Activated T-helper 17 cell treated with anti-CD3 and anti-CD28 coated beads, Interleukin-2, amount 50 U/mL, for 72 hours (primary cell): ENCODE measurements at places on chromosomes 5 and 9. TPM values are rescaled to one million over a fixed set of nuclear protein-coding genes. Genes with fewer than 3 reads are reported as not detected.

- peak; percentile 12 for ATAC-seq
- H3K4me1 ChIP-seq = peaks cover 6% of the 10 kb centered on the region
- H3K4me3 ChIP-seq = no peak overlapping the region
- H3K36me3 ChIP-seq = no peaks in the 10 kb centered on the region
- H3K27me3 ChIP-seq = peaks cover 35% of the 10 kb centered on the region
Observed at GRCh38 chr5:138610918-138611677, 35.9 kb upstream of the HSPA9 start.

DNA sequence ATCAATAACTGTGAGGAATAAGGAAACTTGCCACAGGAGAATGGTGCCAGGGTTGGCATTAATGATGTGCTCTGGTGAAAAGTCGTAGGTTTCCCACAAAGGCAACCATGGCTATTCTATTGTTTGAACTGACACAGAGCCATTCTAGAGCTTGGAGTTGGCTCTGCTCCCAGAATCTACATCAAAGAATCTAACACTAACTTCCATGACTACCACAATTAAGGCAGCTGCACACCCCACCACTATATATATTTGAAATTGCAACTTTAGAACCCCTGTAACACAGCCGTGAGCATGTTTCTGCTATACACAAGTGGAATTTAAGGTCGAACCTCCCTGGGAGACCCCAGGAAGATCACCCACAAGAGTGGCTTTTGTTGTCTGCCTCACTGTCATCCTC lies 89.7 kb upstream of the CCDC152 start:
- no peaks in the 10 kb centered on the region for H3K27me3 ChIP-seq
- H3K36me3 ChIP-seq = no peaks in the 10 kb centered on the region
- no peak for ATAC-seq
- no peaks in the 10 kb centered on the region for H3K4me1 ChIP-seq
- H3K4me3 ChIP-seq = no peak overlapping the region
- no peak overlapping the region for H3K27ac ChIP-seq

GRCh38 chr5:149400304-149400703 lies 21.2 kb upstream of the IL17B start:
- ATAC-seq = no peak
- no peaks in the 10 kb centered on the region for H3K36me3 ChIP-seq
- H3K4me3 ChIP-seq = no peak overlapping the region
- no peak overlapping the region for H3K27ac ChIP-seq

- no peak overlapping the region for H3K4me3 ChIP-seq
- no peaks in the 10 kb centered on the region for H3K27me3 ChIP-seq
- ATAC-seq = no peak
- peaks cover 10% of the 10 kb centered on the region for H3K4me1 ChIP-seq
Observed at GRCh38 chr5:56105511-56106291, 110.9 kb upstream of the IL6ST start.

GRCh38 chr5:115599502-115599901 lies 2.8 kb downstream of the TICAM2 start:
- no peaks in the 10 kb centered on the region for H3K27me3 ChIP-seq
- no peak overlapping the region for H3K4me3 ChIP-seq
- ATAC-seq = no peak
- H3K27ac ChIP-seq = no peak overlapping the region

DNA sequence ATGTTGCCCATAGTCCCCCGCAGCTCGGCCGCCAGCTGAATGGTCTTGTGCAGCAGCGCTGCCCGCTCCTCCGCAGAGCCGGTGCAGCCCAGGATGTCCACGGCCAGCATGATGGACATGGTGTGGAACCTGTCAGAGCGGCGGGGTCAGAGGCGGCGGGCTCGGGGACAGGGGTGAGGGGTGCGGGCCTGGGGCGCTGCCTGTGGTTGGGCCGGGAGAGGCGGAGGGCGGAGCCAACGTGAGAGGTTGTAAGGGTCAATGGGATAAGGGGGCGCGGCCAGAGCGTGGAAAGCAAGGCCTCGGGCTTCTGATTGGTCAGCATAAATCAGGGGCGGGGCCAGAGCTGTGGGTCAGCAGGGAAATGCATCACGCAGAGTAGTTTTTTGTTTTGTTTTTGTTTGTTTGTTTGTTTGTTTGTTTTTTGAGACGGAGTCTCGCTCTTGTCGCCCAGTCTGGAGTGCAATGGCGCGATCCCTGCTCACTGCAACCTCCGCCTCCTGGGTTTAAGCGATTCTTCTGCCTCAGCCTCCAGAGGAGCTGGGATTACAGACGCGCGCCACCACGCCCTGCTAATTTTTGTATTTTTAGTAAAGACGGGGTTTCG lies 6.8 kb upstream of the TOR2A start:
- H3K4me3 ChIP-seq = no peak overlapping the region
- no peaks in the 10 kb centered on the region for H3K4me1 ChIP-seq
- H3K36me3 ChIP-seq = peaks cover 80% of the 10 kb centered on the region
- H3K27me3 ChIP-seq = no peaks in the 10 kb centered on the region
- H3K27ac ChIP-seq = no peak overlapping the region

DNA sequence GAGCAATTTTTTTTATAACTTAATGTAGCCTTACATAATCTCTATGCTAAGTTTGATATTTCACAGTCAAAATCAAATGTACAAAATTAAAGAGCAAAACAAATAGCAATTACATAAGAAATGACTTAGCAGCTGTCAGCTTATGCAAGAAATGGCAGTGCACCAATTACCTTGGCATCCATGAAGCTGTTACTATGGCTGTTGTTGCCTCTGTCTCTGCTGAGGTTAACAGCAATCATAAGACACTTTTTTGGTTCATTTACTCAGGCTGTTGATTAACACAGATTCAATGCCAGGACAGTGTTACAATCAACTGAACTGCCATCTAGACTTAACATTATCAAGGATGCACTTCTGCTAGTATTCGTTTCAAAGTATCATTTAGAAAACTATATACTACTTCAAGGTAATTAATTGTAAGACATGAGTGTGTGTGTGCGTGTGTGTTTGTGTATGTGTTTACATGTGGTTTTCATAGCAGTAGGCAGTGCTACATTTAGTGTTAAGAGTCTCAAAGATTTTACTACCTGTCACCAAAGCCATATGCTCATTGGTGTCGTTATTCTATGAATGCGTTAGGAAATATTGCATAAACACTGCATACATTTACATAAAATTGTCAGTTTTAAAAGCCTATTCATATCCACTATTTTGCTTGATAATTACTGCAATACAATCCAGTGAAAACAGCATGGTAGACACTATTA lies 1084.2 kb upstream of the COX7C start:
- no peak overlapping the region for H3K27ac ChIP-seq
- no peaks in the 10 kb centered on the region for H3K4me1 ChIP-seq
- H3K4me3 ChIP-seq = no peak overlapping the region
- no peaks in the 10 kb centered on the region for H3K27me3 ChIP-seq
- no peak for ATAC-seq
- no peaks in the 10 kb centered on the region for H3K36me3 ChIP-seq

DNA sequence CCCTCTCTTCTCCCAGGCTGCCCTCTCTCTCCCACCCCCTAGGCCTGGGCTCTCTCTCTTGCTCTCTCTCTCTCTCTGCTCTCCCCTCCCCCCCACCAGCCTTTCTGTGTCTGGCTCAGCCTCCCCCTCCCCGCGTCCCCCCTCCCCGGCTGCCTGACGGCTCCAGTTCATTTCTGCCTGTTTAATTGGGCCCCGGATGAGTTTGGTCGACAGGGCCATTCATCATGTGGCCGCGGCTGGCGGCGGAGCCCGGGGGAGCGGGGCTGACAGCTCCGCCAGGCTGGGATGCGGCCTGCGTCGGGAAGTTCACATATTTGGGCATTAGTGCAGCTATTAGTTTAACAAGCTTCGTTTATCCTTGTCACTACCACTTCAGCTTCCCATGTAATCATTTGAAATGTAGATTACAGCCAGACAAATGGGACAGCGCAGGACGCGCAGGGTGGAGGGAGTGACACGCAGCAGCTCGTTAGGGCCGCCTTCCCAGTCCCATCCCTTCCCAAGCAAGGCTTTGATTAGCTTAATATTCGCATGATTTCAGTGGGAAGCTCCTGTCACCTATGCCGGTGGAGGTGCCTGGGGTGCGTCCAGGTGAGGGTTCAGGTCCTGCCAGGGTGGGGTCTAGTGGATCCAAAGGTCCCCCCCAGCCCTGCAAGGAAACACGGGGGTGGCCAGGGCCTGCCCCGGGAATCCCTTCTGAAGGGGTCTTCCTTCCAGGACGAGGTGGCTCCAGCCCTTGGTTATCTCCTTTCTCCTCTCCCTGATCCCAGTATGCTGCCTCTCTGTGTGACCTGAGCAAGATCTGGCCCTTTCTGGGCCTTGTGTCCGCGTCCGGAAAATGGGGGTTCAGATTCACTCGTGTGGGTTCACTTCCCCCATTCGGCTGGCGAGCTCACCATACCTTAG lies 214.8 kb downstream of the PAX5 start:
- peaks cover 9% of the 10 kb centered on the region for H3K4me1 ChIP-seq
- peaks cover 27% of the 10 kb centered on the region for H3K27me3 ChIP-seq
- no peaks in the 10 kb centered on the region for H3K36me3 ChIP-seq
- no peak overlapping the region for H3K27ac ChIP-seq
- no peak for ATAC-seq

DNA sequence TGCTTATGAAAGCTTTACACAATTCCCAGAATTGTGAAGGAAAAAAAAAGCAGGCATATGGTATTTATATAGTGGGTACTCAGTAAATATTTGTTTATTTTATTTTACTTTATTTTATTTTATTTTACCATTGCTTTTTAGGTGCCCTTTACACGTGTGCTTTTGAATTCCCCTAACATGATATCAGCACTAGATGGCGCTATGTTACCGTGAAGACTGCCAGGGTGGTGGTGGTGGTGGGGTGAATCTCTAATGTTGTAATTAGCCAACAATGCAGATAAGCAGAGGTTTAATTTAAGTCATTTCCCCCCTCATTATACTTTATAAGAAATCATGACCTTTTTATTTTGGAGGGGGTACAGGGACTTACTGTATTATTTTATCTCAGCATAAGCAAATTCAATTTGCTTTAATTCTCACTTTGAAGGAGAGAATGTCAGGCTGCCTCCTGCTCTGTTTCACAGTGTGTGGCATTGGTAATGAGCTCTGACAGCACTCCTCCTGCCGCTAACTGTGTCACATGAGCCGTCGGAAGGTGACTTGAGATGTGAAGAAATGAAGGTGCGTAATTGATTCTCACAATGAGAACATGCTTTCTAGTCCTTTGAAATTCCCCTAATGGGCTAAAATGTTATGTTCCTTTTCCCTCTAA lies 165.6 kb downstream of the YTHDC2 start:
- no peaks in the 10 kb centered on the region for H3K4me1 ChIP-seq
- no peaks in the 10 kb centered on the region for H3K36me3 ChIP-seq
- H3K27ac ChIP-seq = no peak overlapping the region

- ATAC-seq = peak; percentile 52
- peaks cover 17% of the 10 kb centered on the region for H3K36me3 ChIP-seq
- no peaks in the 10 kb centered on the region for H3K27me3 ChIP-seq
- H3K4me3 ChIP-seq = peak overlapping the region; percentile 81
- H3K4me1 ChIP-seq = peaks cover 8% of the 10 kb centered on the region
Observed at GRCh38 chr5:95647886-95648860, 1.6 kb downstream of the RFESD start.

- H3K27me3 ChIP-seq = no peaks in the 10 kb centered on the region
- no peaks in the 10 kb centered on the region for H3K36me3 ChIP-seq
- peak overlapping the region; percentile 44 for H3K27ac ChIP-seq
- H3K4me1 ChIP-seq = peaks cover 26% of the 10 kb centered on the region
- no peak for ATAC-seq
Observed at GRCh38 chr9:4803670-4804530, 11.2 kb downstream of the RCL1 start.

DNA sequence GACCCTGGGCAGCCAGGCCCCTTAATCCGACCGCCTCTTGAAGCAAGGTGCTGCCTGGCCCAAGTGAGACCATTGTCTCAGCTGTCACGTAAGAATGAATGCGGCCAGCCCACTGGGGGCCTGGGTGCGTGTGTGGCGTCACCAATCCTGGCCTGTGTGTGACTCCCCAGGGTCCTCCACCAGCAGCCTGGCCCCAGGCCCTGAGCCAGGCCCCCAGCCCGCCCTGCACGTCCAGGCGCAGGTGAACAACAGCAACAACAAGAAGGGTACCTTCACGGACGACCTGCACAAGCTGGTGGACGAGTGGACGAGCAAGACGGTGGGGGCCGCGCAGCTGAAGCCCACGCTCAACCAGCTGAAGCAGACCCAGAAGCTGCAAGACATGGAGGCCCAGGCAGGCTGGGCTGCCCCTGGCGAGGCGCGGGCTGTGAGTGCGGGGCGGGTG lies 124.2 kb downstream of the WNK2 start:
- ATAC-seq = no peak
- H3K27me3 ChIP-seq = no peaks in the 10 kb centered on the region
- no peaks in the 10 kb centered on the region for H3K4me1 ChIP-seq
- no peak overlapping the region for H3K4me3 ChIP-seq

- H3K27me3 ChIP-seq = peaks cover 30% of the 10 kb centered on the region
- H3K27ac ChIP-seq = no peak overlapping the region
- no peaks in the 10 kb centered on the region for H3K4me1 ChIP-seq
- no peak for ATAC-seq
- no peaks in the 10 kb centered on the region for H3K36me3 ChIP-seq
Observed at GRCh38 chr5:63959177-63959982, 2.9 kb downstream of the HTR1A start.

GRCh38 chr9:32554107-32554506 lies 1.7 kb upstream of the TOPORS start:
- peaks cover 52% of the 10 kb centered on the region for H3K36me3 ChIP-seq
- no peaks in the 10 kb centered on the region for H3K27me3 ChIP-seq
- peak overlapping the region; percentile 99 for H3K4me3 ChIP-seq
- peaks cover 12% of the 10 kb centered on the region for H3K4me1 ChIP-seq
- ATAC-seq = no peak

GRCh38 chr5:113294311-113295110 lies 140.3 kb downstream of the TSSK1B start:
- peaks cover 12% of the 10 kb centered on the region for H3K4me1 ChIP-seq
- H3K27ac ChIP-seq = peak overlapping the region; percentile 58
- H3K36me3 ChIP-seq = no peaks in the 10 kb centered on the region
- ATAC-seq = peak; percentile 96

GRCh38 chr5:174972291-174972690 lies 247.9 kb downstream of the MSX2 start:
- no peaks in the 10 kb centered on the region for H3K4me1 ChIP-seq
- H3K27me3 ChIP-seq = peaks cover 23% of the 10 kb centered on the region
- ATAC-seq = no peak

DNA sequence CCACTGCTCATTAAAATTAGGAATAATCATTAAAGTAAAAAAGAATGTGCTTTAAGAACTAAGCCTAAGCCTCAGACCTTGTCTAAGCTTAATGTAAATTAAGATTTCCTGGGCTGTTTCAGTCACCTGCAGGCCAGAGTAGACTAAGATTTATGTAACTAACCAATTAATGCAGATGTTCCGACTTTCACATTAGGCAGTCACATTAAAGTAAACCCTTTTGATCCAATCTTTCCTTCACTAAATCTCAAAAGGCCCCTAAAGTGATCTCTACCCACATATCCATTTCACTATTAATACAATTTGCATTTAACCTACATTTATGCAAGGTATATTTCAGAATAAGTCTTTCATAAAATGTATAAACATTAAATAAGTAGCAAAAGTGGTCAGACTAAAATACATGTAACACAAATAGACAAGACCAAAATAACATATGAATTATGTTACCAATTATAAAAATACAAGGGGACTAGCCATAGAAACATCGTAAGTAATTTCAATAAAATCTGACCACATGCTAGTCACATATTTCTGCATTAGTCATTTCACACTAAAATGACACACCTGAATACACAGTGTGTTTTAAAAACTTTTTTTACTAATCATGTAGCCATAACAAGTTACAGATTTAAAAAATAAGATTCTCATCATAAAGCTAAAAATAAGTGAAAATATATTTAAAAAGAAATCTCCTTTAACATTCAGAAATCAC lies 7.7 kb downstream of the NR3C1 start:
- peaks cover 34% of the 10 kb centered on the region for H3K4me1 ChIP-seq

TRMO gene
- total RNA-seq = 21.3 TPM

HK3 gene
- total RNA-seq = 0.76 TPM

CER1 gene
- total RNA-seq = not detected

SOHLH1 gene
- total RNA-seq = not detected

TGFBR1 gene
- total RNA-seq = 56.0 TPM
